ENCODE measurements at places on chromosomes 7 and 10.
A peak's percentile ranks its signal among the peaks of the same experiment; 100 is the strongest.

DNA sequence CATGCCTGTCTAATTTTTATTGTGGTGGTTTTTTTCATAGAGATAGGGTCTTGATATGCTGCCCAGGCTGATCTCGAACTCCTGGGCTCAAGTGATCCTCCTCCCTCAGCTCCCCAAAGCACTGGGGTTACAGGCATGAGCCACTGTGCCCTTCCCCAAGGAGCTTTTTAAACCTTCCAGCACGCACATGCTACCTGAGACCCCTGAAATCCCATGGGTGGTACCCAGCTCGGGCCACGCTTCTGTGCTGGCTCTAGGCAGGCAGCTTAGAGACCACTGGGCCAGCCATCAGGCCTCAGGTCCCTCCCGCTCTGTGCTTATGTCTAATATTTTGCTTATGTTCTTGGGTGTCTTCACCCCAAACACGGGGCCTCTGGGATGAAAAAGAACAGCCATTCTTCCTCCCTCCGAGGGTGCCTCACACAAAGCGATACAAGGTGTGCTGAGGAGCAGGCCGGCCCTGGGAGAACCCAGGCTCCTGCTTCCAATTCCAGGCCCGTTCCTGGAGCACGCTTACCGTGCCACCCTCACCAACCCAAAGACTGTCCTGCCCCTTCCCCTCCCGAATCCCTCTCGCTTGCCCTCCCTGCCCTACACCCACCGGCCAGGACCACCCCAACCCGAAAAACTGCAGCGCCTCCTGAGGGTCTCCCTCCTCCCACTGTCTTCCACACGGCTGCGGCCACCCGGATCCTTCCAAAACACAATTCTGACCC lies 10.9 kb downstream of the SPOCK2 start:
- DNase-seq: no peak

- peak; percentile 10 for DNase-seq
Measured at GRCh38 chr7:90869335-90869734, 273.2 kb downstream of the CDK14 start.

GRCh38 chr10:67788028-67788886 lies 49.7 kb downstream of the DNAJC12 start:
- peak; percentile 26 for DNase-seq

DNA sequence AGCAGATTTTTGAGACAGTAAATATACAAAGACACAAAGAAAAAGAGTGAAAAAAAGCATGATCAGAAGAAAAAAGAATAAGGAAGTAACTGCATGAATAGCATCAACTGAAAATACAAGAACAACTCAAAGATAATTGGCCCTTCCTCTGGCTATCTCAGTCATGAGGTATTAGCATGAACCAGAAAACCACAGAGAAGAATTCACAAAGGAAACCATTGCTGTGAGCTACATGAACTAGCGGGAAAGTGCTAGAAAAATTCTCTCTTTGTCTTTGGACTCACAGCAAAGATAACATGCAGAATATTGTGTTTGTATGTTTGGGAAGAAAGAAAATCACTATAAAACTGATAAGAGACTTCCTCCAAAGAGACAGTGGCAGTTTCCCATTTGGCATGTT lies 82.9 kb downstream of the SORCS1 start:
- DNase-seq: no peak

DNA sequence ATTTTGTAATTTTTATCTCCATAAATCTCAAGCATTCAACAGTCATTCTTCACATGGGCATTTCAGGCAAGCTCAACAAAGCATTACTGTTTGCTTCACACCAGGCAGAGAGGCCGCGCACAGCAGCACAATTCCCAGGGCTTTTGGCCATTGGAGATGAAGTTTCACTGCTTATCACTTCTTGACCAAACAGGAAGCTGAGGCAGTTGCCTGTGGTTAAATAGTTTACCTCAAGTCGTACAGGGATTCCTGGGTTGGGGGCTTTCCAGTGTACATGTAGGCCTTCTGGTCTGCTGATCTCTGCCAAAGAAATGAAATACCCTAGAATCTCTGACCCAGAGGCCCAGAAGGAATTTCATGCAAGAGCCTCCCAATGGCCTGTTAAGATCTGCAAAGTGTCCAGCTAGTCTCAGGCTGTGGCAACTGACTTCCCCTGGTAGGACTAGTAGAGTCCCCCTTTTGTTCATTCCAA lies 11.2 kb upstream of the PRDX3 start:
- DNase-seq: no peak

- peak; percentile 93 for DNase-seq
Measured at GRCh38 chr10:77162697-77163096, 474.9 kb downstream of the KCNMA1 start.

DNA sequence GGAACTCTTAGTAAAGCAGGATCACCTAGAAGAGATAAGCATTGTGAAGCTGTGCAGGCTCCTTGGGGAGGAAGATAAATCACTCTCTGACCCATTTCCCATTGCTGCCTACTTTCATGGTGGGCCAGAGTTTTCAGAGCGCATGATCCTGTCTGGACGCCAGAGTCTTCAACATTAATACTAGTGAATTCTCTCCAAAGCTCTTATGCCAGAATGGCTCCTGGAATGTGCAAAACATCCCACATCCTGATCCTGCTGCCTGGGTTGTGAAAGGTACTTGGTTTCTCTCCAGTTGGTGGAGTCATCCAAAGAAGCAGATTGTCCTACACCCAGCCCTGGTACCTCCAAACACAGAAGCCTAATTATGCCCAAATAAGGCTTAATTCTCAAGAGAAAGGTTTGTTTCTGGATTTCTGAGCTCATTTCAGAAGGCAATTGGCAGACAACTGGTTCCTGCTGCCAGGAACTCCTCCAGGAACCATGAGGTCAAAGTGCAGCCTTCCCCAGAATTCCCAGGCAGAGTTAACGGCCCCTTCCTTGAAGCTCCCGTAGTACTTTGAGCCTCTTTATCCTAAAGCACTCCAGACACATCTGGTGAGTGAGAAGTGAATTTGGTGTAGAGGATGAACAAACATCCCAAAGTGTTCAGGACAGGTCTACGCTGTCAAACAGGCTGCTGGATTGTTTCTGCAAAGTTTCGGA lies 495.2 kb downstream of the PLXNA4 start:
- DNase-seq: peak; percentile 87

- DNase-seq: no peak
Measured at GRCh38 chr7:29038463-29038862, 80.3 kb upstream of the TRIL start.

DNA sequence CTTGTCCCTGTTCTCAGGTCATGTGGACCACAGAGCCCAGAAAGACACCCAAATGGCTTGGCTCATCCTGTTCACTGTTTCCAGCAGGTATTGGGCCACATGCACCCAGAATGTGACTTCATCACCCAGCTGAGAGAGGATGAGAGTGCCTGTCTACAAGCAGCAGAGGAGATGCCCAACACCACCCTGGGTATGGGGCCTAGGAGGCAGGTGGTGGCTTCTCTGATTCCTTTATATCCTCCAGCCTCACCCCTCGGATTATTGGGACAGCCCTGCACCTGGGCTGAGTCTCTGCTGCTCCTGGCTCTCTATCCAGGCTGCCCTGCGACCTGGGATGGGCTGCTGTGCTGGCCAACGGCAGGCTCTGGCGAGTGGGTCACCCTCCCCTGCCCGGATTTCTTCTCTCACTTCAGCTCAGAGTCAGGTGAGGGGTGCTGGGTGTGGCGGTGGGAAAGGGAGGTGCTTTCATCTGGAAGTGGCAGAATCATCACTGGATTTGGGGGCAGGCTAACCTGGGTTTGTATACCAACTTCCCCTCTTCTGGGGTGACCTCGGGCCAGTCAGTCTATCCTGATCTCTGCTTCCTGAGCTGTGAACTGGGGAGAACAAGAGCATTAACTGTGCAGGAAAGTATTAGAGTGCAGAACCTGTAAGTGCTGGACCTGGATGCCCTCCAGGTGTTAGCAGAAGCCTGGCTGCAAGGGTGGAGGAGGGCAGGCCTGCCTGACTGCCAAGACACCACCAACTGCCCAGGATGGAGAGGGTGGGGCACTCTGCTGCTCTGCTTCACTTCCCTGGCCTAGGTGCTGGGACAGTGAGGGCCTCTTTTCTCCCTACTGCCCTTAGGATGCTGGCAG lies 5.2 kb downstream of the GHRHR start:
- no peak for DNase-seq

DNA sequence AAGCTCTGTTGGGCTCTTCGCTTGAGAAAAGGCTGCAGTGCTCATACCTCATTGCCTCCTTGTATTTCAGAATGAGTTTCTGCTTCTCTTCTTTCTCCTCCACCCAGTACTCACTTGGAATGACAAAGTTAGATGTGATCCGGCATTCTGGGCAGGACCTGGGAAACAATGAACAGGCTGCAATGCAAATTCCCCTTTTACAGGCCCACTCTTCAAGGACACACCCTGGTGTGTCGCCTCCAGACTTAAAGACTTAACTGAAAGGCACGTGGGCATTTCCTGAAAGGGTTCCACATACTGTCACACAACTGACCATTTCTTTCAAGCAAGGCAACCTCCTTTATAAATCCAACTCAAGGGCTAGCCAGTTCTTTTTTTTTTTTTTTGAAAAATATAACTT lies 23.6 kb downstream of the MKRN1 start:
- DNase-seq: no peak

DNA sequence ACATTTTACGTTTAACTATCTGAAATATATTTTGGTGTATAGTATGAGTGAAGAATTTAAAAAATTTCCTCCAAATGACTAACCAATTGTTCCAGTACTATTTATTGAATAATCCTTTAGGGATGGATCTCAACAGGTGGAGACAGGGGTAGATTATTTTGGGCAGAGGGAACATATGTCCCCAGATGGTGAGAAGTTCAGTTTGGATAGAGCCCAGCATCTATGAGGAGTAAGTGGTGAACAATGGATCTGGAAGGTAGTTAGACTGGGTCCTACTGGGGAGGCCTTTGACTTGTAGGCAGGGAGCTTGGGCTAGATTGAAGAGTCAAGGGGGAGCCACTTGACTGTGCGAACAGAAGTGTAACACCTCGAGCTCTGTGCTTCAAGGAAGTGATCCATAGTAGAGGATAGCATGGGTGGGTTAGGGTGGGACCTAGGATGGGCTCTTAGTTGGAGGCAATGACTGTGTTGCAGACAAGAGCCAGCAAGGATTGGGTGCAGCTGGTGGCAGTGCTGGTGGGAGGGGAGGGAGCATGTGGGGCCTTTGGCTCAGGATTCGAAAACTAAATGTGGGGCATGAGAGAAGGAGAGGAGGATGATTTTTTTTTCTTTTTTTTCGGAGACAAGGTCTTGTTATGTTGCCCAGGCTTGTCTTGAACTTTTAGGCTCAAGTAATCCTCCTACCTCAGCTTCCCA lies 3.9 kb upstream of the PURB start:
- DNase-seq: no peak

DNA sequence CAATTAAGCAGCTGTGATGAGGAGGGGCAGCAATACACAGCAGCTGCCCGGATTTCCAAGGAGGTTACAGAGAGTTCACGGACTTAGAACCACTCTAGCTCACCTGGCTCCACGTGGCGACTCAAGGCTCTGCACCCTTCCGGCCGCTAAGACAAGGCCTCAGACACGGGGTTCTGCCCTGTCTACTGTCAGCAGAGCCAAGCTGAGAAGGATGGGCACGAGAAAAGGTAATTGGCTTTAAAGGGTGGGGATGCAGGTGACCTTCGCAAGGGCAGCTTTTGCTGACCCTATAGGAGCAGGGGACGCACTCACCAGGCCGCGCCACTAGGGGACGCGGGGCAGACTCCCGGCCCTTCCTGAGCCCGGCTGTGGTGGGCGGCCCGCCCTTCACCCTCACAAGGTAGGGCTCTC lies 152.4 kb downstream of the KIF20B start:
- DNase-seq: no peak

GRCh38 chr7:28990200-28990960 lies 32.2 kb upstream of the TRIL start:
- peak; percentile 78 for DNase-seq

DNA sequence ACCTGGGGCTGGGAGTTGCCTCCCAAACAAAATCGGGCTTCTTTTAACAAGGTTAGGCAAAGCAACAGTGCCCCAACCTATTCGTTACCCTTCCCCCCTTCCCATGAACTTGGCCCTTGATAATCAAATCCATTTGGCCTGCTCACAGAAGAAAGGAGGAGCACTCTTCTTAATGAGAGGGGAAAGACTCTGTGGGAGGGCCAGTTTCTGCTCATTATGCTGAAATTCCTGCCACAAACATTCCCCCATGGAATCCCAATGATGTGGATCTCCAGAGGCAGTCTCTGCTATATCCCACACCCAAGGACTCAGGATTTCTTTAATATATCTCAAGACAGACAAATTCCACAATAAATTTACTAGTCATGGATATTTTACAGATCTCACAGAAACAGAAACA lies 43.0 kb downstream of the LSM5 start:
- DNase-seq: no peak

DNA sequence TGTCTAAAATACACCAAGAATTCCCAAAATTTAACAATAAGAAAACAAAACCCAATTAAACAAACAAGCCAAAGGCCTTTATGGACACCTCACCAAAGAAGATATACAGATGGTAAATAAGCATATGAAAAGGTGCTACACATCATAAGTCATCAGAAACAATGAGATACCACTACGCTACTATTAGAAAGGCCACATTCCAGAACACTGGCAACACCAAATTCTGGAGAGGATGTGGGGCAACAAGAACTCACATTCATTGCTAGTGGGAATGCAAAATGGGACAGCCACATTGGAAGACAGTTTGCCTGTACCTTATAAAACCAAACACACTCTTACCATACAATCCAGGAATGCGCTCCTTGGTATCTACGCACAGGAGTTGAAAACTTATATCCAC lies 291.4 kb downstream of the TNS3 start:
- no peak for DNase-seq

GRCh38 chr10:50629495-50630122 lies 5.9 kb upstream of the SGMS1 start:
- no peak for DNase-seq

- DNase-seq: peak; percentile 83
Measured at GRCh38 chr10:79067241-79068202, 1.2 kb upstream of the ZMIZ1 start.

GRCh38 chr10:90665905-90666662 lies 191.8 kb downstream of the HTR7 start:
- DNase-seq: no peak

Measured in fibroblast of mammary gland (primary cell).